ENCODE measurements at places on chromosomes 1 and 21.

DNA sequence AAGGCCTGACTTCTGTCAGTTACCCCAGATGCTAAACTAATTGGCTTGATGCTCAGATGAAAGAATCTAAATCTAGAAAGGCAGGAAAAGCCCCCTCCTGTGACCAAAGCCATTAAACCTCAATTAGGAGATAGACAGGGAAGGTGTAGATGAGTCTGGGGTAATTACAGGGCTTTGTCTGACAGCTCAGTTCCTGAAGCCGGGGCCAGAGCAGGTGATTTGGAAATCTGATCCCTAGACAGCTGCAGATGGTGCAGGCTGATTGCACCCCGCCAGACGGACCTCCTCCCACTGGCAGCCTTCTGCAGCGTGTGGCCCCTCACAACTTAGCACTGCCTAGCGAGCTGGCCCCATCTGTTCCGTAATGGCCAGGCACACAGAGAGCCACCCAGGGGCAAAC is 395.1 kb downstream of the HLX start:
- DNase-seq, result no peak

DNA sequence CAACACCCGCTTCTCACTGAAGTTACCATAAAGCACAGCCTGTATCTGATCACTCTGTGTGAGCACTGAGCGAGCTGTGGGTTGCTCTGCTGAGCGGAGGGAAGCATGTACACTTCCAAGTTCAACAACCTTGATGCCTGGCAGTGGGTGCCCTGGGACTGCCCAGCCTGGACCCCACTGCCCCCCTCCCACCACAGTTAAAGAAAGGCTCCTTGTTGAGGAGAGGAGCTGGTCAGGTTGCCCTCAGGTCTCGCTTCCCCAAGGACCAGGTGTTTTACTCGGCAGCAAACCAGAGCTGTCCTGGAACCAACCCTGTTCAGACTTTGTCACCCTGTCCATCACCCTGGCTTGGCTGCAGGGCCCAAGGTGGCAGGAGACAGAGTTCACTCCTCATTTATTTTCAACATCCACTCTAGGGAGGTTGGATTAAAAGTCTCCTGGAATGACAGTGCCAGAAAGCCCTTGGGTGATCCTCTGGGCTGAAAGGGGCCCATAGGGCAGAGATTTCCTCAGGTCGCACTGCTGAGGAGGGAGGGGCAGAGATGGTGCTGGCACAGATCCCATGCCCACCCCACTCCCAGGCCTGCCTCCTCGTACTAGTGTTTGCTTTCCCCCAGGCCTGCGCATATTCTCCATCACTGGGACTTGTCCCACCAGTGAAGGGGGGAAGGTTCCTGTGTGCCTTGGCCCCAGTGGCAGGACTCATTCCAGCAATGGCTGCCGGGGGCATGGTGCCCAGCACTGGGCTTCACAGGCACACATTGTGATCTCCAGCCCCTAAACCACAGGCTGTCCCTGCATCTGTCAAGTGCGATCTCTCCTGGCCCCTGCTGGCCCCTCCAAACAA is 101.7 kb downstream of the TRABD2B start:
- DNase-seq, result no peak

DNA sequence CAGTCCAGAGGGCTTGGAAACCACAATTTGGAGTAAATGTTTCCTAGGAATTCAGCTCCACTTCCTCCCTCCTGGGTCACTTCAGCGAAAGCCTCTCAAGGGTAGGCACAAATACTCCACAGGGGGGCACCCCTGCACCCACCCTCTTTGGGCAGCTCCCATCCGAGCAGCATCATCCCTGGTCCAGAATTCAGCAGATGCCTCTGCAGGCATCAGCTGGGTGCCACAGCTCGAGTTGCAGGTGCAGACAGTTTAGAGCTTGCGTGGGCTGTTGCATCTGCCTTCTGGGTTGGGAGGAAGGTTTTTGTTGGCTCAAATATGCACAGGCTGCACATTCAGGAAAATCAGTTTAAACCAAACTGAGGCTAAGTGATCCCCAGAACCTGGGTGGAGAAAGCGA is 25.0 kb downstream of the KANK4 start:
- DNase-seq, result no peak

- DNase-seq, result no peak
These were observed 37.8 kb upstream of the CD2 start for GRCh38 chr1:116716391-116716790.

GRCh38 chr1:230910755-230911117 is 42.4 kb upstream of the C1orf198 start:
- no peak for DNase-seq

GRCh38 chr1:12714710-12715475 is 1.0 kb upstream of the AADACL3 start:
- no peak for DNase-seq

GRCh38 chr1:184854036-184854435 is 99.4 kb upstream of the EDEM3 start:
- DNase-seq, result no peak

- no peak for DNase-seq
These were observed 20.2 kb upstream of the ACTA1 start for GRCh38 chr1:229454056-229454455.

- DNase-seq, result no peak
These were observed 135.5 kb downstream of the HIVEP3 start for GRCh38 chr1:41783189-41783639.

DNA sequence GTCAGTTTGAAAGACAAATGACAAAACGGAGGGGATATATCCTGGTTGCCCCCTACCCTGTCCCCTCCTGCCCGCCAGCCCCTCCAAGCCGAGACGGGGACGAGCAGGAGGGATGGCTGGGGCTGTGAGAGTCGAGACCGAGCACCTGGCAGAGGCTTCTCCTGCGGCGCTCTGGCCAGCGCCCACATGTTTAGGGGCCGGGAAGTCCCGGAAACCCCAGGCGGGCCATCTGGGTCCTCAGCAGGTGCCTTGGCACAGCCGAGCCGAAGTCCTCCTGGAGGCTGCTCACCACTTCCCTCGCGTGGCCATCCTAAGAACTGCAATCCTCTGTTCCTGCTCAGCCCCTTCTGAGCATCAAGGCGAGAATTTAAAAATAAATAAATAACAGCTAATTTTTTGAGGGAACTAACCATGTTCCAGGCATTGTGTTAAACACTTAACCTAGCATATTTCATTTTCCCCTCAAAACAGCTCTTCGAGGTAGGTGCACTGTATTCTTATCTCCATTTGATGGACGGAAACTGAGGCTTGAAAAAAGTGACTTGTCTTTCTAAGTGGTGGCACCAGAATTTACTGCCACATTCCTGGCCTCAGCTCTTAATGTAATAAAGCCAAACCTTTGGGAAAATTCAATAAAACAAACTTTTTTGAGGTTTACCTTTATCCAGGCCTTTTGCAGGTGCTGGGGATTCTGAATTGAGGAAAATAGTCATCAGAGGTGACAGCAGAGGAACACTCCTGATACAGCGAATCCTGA is 3.5 kb upstream of the RIMS3 start:
- DNase-seq, result peak; percentile 67

DNA sequence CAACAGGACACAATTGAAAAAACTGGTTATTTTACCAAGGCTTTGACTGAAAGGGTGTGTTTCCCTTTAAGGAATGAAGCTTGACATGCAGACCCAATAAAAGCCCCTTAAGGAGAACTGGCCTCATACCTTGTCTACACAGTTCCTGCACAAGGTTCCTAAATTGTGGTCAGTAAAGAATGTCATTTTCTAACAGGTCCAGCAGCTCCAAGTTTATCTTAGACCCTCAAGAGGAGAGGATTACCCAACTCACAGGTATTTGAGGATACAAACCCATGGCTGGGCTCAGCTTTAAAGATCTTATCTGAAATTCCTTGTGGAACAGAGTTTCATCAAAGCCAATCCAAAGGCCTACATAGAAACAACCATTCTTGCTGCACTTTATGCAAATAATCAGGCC is 31.4 kb upstream of the CBR3 start:
- no peak for DNase-seq

- DNase-seq, result no peak
These were observed 64.6 kb upstream of the GPR153 start for GRCh38 chr1:6325482-6325881.

DNA sequence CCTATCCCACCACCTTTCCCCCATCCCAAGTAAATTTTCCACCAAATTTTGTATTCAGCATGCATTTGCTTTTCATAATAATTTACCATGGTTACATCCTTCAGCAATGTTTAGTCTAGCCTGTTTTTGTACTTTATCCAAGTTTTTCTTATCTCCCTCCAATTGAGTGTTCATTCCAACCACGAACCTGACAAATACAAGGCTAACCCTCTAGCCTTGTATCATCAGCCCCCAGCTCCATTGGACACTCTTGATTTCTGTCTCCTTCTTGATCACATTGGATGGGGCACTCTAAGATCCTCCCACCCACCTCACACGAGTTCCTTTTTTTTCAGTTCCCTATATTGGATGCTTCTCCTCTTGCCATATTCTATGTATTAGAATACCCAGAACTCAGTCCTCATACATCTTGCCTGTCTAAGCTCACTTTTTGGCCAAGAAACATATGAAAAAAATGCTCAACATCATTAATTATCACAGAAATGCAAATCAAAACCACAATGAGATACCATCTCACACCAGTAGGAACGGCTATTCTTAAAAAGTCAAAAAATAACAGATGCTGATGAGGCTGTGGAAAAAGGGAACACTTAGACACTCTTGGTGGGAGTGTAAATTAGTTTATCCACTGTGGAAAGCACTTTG is 40.5 kb upstream of the SLC35F3 start:
- no peak for DNase-seq

- no peak for DNase-seq
These were observed 16.0 kb upstream of the FRRS1 start for GRCh38 chr1:99782397-99782796.

DNA sequence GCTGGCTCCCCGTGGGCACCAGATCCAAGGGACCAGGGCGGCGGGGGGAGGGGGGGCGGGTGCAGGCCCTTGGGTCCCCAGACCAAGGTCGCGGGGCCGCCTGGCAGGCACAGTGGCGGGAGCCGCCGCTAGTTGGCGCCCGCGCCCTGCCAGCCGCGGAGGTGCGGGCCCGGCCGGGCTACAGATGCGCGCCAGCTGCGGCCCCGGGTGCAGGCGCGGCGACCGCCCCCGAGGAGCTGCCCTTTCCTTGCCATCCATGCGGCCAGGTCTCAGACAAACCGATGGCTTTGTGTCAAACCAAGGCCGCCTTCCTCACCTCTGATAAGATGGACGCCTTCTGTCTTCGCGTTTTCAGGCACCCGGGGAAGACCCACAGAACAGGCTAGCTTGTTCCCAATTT is 2.2 kb upstream of the RUNX3 start:
- DNase-seq, result no peak

- DNase-seq, result no peak
These were observed 36.7 kb downstream of the RRP1 start for GRCh38 chr21:43825936-43826622.

- no peak for DNase-seq
These were observed 625.2 kb downstream of the SMYD3 start for GRCh38 chr1:245881767-245882391.

DNA sequence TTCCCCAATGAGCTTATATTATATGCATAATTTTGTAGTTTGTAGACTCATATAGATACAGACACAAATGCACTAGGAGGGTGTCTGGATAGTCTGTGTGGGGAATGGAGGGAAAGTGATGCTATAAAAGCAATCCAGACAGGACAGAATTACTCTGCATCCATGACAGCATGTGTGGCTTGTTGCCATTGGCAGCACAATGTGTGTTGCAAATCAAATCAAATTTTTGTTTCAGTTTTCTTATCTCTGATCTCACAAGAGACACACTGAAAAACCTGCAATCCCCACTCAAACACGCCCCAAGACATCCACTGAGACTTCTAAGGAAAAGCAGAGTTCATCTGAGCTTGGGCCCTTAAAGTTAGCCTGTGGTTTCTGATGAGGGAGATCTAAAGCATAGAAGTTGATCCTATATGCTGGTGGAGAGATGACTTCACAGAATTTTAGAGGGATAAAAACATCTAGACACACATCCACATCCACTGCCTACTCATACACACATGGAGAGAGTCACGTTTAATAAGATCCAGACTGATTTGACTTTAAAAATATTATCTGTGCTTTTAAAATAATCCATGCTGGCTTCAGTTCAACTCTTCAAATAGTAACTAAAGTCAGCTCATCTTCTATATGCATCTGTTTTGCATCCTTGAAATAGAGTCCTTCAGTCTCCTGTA is 313.0 kb upstream of the PLXNA2 start:
- DNase-seq, result no peak

GRCh38 chr1:111220302-111220890 is 7.1 kb upstream of the CHI3L2 start:
- no peak for DNase-seq

DNA sequence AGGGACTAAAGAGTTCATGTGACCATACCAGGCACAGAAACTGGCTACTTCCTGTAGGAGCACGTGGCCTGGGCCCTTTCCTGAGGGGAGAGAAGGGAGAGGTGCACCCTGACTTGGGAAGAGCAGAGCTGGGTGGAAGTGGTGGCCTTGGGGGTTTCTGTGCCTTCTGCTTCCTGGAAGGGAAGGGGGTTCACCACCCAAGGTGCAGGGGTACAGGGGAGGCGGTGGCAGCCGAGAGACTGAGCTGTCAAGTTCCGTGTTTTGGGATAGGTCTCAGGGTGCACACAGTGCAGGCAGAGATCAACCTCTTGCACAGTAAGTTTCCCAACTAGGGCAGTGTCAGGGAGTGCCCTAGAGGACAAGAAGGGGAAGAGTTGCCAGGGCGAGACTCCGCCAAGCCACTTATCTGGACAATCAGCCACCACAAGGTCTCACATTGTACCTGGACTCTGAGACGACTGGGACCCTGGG is 10.1 kb downstream of the HECTD3 start:
- DNase-seq, result no peak

DNA sequence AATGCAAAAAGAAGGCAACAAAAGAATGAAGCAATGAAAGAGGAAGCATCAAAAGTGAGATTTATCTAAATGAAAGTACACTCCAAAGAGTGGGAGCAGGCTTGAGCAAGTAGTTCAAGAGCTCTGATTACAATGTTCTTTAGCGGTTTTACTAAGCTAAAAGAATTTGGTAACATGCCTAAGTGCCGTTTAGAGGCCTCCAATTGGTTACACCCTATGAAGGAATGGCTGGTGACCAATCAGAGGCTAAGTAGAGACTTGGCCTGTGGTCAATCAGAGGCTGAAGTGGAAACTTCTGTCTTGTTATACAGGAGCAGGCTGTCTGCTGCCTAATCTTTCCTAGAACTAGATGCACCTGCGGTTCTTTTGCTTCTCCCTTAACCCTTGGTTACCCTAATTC is 59.1 kb downstream of the PTGFR start:
- no peak for DNase-seq

DNA sequence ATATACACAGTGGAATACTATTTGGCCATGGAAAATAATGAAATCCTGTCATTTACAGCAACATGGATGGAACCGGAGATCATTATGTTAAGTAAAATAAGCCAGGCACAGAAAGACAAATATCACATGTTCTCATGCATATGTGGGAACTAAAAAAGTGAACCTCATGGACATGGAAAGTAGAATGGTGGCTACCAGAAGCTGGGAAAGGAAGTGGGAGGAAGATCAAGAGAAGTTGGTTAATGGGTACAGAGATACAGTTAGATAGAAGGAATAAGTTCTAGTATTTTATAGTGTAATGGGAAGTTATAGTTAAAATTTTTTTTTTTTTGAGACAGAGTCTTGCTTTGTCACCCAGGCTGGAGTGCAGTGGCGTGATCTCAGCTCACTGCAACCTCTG is 34.8 kb upstream of the CREG1 start:
- DNase-seq, result no peak

GRCh38 chr1:200139661-200140250 is 112.2 kb downstream of the NR5A2 start:
- DNase-seq, result no peak

GRCh38 chr1:246726255-246726679 is 2.1 kb downstream of the SCCPDH start:
- no peak for DNase-seq

GRCh38 chr1:218380125-218380977 is 35.2 kb downstream of the TGFB2 start:
- DNase-seq, result no peak

GRCh38 chr1:19757641-19758040 is 42.1 kb downstream of the TMCO4 start:
- DNase-seq, result no peak
